Activated CD4-positive, CD25-positive, alpha-beta regulatory T cell treated with anti-CD3 and anti-CD28 coated beads, Interleukin-2, amount 50 U/mL, for 24 hours (primary cell): ENCODE measurements at places on chromosomes 3 and 15.

DNA sequence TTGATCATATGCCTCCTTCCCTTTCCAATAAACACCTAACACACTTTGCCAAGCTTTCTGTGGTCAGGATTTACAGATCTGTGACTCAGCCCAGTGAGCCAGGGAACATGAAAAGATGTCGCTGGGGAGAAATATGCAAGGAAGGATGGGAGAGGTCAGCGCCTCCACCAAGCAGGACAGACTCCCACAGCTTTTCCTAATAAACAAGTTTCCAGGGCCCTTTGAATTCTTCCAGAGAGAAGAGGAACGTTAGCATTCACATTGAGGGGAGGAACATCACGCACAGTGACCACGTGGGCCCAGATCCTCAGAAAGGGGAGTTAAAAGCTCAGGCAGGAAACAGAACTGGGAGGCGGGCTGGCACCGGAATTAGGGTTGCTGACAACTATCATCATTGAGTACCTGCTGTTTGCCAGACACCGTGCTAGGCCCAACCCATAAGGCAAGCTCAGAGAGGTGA is 33.3 kb upstream of the MRPS22 start:
- no peak for ATAC-seq

- ATAC-seq = no peak
These were observed 73.4 kb downstream of the LRRC28 start for GRCh38 chr15:99324700-99325099.

GRCh38 chr3:155785662-155786295 is 20.3 kb downstream of the C3orf33 start:
- ATAC-seq = no peak

GRCh38 chr3:109887293-109887692 is 549.9 kb upstream of the DPPA4 start:
- no peak for ATAC-seq

DNA sequence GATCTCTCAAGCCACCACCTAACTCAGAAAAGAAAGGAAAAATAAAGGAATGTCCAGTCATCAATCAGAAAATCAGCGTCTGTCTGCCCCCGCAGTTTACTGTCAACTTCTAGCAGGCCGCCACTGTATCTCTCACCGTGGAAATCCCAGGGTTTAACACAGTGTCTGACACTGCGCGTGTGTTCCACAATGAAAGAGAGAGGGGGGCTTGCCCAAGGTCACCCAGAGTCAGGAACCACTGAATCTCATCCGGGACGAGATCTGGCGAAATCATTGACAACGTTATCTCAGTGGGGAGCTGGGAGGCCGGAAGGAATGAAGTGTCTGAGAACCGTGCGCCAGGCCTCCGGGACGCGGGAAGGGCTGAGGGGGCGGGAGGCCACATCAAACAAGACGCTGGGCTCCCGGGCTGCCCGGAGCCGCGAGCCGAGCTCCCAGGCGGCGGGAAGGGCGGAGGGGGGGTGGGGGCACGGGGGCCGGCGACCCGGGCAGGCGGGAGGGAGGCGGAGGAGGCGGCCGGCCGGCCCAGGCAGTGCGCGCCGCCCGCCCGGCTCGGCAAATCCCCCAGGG is 2.2 kb upstream of the HES1 start:
- ATAC-seq = no peak

DNA sequence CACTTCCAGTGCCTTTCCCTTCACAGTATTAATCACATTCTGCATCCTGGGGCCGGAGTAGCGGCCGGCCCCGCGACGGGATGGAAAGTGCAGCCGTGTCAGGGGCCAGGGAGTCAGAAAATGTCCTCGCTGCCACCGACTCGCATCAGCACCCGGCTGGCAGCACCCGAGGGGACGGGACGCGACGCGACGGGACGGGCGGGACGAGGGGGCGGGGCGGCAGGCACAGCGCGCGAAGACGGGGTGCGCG is 353 bp downstream of the ATG3 start:
- ATAC-seq = peak; percentile 47

DNA sequence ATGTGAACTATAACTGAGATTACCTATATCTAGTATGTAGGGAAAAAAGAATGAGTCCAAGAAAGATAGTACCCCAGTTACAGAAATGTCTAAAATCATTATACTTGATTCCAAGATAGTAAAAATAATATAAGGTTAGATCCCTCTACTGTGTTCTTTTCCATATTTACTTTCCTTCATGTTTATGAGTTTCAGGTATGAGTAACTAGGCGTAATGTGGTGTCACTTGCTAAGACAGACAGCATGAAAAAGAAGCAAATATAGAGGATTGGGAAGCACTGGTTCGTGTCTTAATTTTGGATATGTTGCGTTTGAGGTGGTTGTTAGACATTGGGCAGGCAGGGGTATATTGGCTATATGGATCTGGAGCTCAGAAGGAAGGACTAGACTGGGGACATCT is 168.1 kb upstream of the PFN2 start:
- no peak for ATAC-seq

DNA sequence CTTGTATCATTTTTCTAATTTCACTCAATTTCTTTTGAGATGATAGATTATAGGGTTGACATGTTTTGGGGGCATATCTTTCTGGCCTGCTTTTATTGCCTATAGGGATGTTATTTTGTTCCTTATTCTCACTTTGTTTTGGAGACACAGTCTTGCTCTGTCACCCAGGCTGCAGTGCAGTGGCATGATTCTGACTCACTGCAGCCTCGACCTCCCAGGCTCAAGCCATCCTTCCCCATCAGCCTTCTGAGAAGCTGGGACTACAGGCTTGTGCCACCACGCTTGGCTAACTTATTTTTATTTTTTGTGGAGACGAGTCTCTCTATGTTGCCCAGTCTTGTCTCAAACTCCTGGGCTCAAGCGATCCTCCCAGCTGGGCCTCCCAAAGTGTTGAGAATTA is 72.8 kb upstream of the FAN1 start:
- no peak for ATAC-seq

GRCh38 chr3:134342259-134342658 is 32.0 kb downstream of the AMOTL2 start:
- no peak for ATAC-seq

GRCh38 chr3:51375136-51375535 is 10.0 kb upstream of the MANF start:
- no peak for ATAC-seq

DNA sequence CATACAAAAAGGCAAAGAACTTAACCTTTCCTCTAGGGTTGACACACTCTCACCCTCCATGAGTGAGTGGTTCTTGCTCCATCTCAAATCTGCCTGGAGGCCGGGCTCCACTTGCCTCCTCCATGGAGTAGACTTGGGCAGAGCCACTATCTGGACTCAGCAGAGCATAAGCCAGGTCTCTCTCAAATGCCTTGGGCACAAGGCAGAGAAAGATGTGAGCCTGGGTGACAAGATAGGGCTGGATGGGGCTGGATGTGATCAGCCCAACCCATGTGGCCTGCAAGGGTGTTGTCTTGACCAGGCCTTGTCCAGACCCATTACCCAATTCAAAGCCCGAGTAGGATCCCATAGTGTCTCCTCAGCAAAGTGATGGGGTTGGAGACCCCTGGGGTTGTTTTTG is 4.2 kb upstream of the RPL29 start:
- ATAC-seq = no peak

- peak; percentile 71 for ATAC-seq
These were observed 103.0 kb upstream of the VEPH1 start for GRCh38 chr3:157606011-157606851.

- ATAC-seq = no peak
These were observed 85.9 kb downstream of the DCLK3 start for GRCh38 chr3:36678216-36679013.

- no peak for ATAC-seq
These were observed 15.4 kb downstream of the PTX3 start for GRCh38 chr3:157452097-157452496.

GRCh38 chr15:22930782-22931484 is 49.2 kb downstream of the CYFIP1 start:
- no peak for ATAC-seq

DNA sequence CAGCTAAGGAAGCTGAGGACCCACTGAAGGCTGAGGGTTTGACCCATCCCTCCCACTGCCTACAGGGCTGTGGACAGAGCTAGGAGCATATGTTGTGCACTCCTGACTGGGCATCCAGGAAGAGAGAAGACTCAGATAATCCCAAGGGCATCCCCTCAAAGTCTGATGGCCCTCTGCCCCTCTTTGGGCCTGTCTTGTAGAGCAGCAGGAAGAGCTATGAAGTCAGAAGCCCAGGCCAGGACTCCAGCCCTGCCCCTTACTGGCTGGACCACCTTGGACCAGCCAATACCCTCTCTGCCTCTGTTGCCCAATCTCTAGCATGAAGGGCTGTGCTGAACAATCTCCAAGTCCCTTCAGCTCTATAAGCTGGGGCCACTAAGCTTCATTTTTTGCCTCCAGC is 210.8 kb downstream of the RPLP1 start:
- ATAC-seq = no peak

- ATAC-seq = no peak
These were observed 99.0 kb downstream of the TMCC1 start for GRCh38 chr3:129794311-129795185.

GRCh38 chr15:39213385-39213840 is 367.5 kb upstream of the THBS1 start:
- ATAC-seq = no peak
